ENCODE measurements at places on chromosomes 11 and 22.
A peak's percentile ranks its signal among the peaks of the same experiment; 100 is the strongest.

DNA sequence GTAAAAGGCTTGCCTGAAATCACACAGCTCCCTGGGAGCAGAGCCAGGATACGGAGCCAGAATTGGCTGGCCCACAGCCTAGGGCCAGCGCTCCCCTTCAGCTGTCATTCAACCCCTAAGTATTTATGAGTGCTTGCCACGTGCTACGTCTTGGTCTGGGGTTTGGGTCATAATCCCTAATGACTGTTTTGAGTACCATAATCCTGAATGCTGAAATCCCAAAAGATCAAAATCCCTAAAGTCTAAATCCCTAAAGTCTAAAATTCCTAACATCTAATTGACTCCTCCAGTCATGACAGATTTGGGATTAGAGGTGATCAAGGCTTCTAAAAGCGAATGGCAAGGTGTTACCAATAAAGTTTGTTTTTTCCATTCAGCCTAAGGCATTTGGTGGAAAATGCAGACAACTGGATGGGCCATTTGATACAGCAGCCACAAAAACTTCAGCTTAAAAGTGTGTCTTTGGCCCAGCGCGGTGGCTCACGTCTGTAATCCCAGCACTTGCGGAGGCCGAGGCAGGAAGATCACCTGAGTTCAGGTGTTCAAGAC is 59.8 kb upstream of the PRR5 start:
- DNase-seq: no peak

DNA sequence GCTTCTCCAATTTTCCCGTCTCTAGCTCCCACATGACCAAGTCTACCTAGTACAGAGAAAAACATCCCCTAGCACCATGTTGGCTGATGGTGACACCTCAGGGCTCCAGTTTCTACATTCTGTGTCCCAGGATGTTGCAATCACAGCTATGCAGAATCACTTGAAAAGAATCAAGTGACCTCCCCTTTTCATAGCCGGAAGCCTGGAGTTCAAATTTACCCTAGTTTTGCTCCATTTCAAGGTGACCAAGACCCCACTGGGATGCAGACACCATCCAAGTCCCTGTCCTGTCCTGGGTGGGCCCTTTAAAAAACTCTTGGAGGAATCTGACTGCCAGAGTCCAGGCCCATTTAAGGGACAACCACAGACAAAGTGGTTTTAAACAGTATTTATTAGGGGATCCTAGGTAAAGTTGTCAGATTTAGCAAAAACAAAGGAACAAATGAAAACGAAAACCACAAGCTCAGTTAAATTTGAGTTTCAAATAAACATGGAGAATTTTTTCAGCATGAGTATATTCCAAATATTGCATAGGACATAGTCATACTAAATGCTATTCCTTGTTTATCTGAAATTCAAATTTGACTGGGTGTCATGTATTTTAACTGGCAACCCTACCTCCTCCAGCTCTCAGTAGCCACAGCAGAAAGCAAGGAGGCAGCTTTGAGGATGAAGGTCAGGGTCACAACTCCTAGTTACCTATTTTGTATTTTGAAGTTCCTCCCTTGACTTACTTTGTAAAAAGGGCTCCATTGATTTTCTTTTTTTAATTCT is 52.4 kb downstream of the MIAT start:
- DNase-seq: no peak

GRCh38 chr11:3014057-3014938 is 22.2 kb upstream of the NAP1L4 start:
- peak; percentile 65 for DNase-seq

GRCh38 chr22:44452531-44453420 is 45.3 kb downstream of the RTL6 start:
- no peak for DNase-seq

DNA sequence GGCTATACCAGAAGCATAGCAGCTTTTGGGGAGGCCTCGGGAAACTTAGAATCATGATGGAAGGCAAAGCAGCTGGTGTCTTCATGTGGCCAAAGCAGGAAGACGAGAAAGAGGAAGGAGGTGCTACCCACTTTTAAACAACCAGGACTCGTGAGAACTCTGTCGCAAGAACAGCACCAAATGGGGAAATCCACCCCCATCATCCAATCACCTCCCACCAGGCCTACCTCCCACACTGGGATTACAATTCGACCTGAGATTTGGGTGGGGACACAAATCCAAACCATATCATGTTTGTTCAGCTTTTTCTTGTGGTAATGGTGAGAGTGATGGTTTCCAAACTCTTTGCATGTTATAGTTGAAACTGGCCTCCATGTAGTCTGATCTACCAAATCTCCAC is 32.5 kb upstream of the OR10D3 start:
- no peak for DNase-seq

DNA sequence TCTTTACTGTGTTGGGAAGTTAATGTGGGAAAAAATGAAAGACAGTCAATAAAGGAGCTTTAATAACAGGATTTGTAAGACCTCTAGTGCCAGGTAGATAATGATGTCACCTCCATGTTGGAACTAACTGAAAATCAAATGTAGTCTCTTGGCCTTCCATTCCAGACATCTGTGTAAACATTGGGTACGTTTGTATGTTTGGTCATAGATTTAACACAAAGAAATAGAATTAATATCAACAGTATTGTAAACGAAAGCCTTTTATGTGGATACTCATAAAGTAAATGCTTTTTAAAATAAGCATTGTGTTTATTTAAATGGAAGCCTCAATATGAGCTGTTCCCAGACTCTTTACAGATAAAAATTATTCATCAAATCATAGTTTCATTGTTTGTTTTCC is 605.7 kb downstream of the METTL15 start:
- no peak for DNase-seq

DNA sequence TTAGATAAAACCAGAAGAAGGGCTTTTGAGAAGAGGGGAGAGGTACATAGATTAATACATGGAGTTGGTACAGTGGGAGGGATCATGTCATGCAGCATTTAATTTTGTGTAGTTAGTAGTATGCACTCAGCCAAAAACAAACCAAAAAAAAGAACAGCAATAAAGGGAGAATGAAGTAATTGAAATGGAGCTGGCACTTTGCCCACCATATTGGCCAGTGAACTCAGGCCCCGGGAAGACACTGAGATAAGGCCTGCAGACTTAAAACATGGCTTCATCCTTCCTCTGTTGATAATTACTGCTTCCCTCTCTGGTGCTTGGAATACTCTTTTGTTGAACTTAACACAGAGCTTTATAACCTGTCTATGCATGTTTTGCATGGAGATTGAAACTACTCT is 3.1 kb downstream of the PANX1 start:
- DNase-seq: no peak

DNA sequence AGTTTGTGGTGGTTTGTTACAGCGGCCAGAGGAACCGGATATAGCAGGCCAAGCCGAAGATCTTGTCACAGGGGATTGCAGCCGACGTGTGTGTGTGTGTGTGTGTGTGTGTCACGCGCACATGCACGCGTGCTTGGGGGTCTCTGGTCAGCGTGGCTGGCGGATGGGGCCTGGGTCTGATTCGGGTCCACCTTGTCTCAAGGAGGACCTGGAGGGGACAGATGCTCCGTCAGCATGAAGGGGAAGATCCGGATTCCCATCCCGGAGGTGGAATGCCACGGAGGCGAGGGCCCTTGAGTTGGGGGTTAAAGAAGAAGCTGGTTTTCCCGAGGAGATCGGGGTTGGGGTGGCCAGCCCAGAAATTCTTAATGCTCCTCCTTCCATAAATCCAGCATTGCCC is 1237.8 kb downstream of the BRD1 start:
- DNase-seq: no peak

- DNase-seq: no peak
These were observed 4.1 kb downstream of the TFIP11 start for GRCh38 chr22:26508148-26508547.

GRCh38 chr11:111944139-111944538 is 7.0 kb downstream of the DIXDC1 start:
- no peak for DNase-seq

DNA sequence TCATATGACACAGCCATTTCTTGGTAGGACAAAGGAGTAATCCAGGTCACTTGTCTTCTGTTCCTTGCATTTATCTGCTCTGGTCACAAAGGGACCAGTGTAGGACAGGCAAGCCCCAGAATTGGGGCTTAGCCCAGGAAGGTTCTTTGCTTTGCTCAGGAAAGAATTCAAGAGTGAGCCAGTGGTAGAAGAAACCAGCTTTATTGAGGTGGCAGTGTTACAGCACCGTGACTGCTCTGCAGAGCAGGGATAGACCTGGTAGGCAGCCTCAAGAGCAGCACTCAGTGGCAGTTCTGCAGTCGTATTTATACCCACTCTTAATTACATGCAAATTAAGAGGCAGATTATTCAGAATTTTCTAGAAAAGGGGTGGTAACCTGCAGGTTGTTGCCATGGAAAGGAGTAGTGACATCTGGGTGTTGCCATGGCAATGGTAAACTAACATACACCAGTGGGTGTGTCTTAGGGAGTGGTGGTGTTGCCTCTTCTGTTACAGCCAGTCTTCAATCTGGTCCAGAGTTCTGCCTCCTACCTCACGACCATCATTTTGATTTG is 84.9 kb upstream of the RAB1B start:
- DNase-seq: no peak
